NCI-H1694 (cell line): ENCODE measurements at places on chromosomes 7 and 10.
A peak's percentile ranks its signal among the peaks of the same experiment; 100 is the strongest.

DNA sequence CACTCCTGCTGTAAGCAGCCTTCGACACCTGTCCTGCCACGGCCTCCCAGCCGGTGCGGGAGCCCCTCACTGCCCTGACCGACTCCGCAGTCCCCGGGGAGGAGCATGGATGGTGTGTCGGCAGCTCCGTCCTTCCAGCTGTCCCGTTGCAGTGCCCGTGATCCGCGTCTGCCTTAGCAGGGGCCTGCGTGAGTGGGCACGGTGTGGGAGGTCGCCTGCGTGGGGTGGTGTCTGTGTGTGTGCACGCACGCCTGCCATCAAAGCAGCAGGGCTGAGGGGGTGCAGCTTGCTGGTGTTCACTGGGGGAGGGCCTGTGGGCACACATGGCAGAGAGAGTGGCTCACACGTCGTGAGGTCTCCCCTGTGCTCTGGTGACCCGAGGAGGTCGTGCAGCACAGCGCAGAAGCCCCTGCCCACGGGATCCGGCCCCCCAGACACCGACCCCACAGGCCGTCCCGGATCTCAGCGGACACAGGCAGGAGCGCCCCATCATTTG is 10.3 kb downstream of the MAFK start:
- no peak for DNase-seq

DNA sequence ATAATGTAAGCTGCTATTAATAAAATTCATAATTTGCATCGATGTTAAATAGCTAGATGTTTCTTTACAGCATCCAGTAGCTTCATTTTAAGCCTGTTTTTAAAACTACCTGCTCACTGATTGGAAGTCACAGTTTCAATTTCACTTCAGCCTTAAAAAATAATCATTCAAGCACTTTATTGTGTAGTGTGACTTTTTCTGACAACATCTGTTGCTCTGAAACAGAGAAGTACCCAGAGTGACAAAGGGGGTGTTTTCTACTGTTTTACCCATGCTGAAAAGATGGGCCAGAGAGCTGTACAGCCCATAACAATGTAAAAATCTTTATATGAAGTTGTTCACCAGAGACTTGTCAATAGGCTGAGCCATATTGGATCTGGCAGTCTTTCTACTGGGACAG is 437.2 kb downstream of the MDFIC start:
- DNase-seq: no peak

- no peak for DNase-seq
Measured at GRCh38 chr10:72270607-72271281, 3.0 kb upstream of the DDIT4 start.

- no peak for DNase-seq
Measured at GRCh38 chr10:15369256-15370211, 1.6 kb downstream of the FAM171A1 start.

DNA sequence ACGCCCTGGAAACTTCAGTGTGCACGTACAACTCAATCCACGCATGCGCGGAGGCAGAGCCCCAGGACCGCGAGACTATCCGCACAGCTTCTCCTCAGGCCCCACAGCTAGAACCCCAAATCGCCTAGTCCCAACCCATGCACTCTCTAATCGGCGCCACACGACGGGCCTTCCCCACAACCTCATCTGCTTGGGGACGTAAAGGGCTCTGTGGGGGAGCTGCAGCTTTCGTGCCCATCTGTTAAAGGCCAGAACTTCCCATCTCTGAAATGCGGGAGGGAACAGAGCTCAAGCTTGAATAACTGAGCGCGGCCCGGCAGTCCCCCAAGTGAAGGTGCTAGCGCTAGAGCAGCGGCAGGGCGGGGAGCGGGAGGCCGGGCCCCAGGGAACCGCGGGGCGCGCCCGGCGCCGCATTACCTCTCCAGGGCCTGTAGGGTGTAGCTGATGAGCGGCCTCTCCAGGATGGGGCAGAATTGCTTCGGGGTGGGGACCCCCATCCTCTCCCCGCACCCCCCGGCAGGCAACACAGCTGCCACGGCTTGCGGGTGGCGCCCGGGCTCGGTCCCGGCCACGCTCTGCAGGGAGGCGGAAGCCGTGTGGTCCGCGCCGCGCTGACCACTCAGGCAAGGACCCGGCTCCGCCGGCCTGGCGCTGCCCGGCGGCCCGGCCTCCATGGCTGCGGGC is 547 bp downstream of the CRPPA start:
- DNase-seq: peak; percentile 92

GRCh38 chr10:48733329-48733728 is 48.7 kb downstream of the WDFY4 start:
- no peak for DNase-seq

- no peak for DNase-seq
Measured at GRCh38 chr7:42690794-42691639, 220.9 kb downstream of the C7orf25 start.

GRCh38 chr10:11170993-11171851 is 153.6 kb downstream of the CELF2 start:
- no peak for DNase-seq

DNA sequence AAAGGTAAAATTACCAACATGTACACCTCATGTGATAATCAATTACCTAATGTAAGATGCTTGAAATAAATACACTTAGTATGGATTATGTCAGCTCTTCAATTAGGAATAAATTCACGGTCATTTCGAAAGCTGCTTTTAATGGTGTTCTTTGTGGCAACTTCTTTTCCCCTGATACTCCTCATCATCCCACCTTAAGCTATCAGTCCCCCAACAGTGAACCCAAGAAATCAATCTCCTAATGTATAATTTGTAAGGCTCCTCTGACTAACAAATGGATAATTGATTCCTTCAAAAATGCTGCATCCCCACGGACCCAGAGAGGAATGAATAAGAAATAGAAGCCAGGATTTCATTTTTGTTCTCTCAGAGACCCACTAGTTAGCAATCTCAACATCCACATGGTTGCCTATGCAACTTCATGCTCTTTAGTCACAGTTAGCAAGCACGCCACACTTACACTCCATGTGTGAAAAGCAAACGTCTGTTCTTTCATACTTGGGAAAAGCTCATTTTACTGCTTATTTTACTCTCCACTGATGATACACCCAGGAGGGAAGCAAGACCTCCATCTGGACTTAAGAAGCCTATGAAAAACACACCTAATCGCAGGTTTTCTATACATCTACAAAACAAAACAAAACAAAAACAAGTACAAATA is 70.1 kb downstream of the VPS41 start:
- DNase-seq: no peak

DNA sequence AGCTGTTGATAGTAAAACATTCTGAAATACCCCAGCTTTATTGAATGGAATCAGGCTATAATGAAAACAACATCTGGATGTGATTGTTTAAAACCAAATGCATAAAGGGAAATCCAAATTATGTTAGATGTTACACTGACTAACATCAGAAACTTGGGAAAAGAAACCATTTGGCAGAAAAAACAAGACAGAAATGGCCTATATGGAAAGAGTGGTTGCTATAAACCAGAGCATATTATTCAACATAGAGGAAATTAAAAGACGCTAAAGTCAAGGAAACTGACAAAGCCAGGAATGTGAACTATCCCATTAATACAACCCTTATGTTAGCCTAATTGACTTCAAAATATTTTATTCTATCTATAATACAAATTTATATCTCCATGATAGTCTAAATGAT is 53.0 kb upstream of the CABCOCO1 start:
- no peak for DNase-seq

GRCh38 chr10:45044290-45044689 is 43.6 kb downstream of the ZNF22 start:
- no peak for DNase-seq

DNA sequence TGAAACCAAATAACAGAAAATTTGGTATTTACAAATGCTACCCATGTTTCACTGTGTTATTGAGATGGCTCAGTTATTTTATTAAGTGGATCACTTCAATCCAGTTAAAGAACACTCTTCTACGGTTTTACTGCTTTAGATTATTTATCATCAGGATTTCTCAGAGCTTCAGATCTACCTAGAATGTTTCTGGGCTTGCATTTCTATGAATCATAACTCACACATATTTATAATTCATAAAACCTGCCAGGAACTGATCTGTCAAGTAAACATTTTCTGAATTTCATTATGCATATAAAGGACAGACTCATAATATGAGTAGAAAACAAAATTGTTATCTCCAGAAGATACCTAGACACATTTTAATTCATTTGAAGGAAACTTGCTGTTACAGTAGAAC is 1172.3 kb upstream of the LRRTM3 start:
- no peak for DNase-seq
